WTC11 (cell line): ENCODE measurements at places on chromosomes 2 and 18. TPM values are rescaled to one million over a fixed set of nuclear protein-coding genes. Genes with fewer than 3 reads are reported as not detected.

IL36B gene
- total RNA-seq, result not detected in 3 replicates

GRCh38 chr2:157257312-157258252 is at the start of gene GALNT5:
Gene GALNT5, plus strand, starts transcription at chr2:157257705. Its CDS starts 378 bp downstream, at chr2:157258083.
- DNase-seq, result peak; percentile 25

- DNase-seq, result no peak
Observed at GRCh38 chr2:196123679-196124373, 47.6 kb downstream of the STK17B start.

DNA sequence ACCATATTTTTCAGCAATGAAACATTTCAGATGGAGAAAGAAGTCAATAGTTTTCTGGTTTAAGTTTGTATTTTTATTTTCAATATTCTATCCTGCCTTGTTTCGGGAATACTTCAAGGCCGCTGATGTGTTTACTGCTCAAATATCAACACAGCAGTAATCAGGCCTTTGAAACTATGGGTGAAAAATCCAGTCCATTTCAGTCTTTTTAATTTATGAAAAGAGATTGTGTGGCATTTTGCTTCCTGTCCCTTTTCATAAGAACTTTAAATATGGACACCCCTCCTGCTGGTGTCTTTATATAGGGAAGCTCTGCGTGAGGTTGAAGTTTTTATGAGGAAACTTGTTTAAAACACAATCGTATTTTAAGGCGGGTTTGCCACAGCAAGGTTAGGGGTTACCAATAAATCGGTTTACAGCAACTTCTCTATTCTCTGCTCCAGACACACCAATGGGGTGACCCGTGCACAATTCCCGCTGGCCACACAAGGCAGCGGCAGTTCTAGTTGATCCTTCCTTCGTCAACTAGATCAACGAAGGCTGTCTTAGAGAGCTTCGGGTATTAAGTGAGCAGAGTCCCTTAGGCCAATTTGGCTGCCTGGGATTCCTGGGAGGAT is 1.2 kb upstream of the TANC1 start:
- no peak for DNase-seq

SYT4 gene
- total RNA-seq, result 1.4 to 2.2 TPM (median 1.7 TPM) in 3 replicates

DNA sequence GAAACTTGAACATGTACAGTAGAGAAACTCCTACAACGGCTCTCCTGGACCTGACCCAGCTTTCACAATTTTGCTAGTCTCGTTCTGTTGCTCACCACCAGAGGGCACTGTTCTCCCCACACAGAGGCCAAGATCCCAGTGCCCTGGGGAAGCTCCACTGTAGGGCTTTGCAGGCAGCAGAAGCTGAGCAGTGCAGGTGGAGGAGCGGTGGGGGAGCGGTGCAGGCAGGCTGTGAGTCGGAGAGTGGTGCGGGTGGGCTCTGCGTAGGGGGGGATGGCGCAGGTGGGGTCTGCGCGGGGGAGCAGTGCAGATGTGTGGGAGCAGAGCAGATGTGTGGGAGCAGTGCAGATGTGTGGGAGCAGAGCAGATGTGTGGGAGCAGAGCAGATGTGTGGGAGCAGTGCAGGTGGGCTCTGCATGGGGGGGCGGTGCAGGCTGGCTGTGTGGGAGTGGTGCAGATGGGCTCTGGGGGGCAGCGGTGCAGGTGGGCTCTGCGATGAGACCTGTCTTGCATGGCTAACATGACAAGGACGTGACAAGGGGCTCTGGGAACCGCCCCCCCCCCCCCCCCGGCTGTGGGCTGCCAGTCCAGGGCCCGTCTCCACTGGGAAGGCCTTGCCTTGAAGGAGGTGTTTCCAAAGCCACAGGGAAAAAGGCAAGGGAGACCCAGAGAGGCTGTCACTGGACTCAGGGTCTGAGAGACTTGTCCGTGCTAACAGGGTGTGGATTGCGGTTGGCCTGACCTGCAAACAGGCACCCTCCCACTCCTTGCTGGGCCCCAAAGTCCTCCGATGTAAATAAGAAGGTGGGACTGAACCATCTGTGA is 7.3 kb downstream of the CYS1 start:
- DNase-seq, result peak; percentile 83

IL18RAP gene
- total RNA-seq, result not detected in 3 replicates
